ENCODE measurements at places on chromosomes 5 and 9.

DNA sequence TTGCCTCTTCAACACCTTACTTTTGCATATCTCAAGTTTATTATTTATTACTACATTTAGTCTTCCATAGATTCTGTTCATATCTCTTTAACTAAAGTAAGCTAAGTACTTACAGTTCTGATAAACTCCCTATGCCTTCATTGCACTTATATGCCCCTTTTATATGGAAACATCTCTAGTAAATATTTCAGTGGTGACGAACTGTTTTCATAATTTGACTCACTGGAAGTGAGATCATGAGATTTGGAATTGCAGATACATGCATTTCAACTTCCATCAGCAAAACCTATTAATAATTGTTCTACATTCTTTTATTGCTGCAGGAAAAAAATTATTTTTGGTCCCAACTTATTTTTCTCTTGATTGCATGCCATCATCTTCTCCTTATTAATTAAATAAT is 263.5 kb downstream of the CD180 start:
- no peak for DNase-seq

DNA sequence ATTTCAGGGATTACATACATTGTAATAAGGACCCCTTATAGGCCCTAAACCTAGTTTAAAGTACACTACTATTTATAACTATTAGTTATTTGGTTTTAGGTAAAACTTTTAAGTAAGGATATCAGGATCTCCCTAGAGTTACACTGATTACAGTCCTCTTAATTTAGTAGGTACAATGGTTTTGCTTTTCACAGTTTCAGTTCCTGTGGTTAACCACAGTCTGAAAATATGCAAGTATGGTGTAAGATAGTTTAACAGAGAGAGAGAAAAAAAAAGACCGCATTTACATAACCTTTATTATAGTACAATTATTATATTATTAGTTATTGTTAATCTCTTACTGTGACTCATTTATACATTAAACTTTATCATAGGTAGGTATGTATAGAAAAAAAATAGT is 725.3 kb upstream of the PTPRD start:
- no peak for DNase-seq

DNA sequence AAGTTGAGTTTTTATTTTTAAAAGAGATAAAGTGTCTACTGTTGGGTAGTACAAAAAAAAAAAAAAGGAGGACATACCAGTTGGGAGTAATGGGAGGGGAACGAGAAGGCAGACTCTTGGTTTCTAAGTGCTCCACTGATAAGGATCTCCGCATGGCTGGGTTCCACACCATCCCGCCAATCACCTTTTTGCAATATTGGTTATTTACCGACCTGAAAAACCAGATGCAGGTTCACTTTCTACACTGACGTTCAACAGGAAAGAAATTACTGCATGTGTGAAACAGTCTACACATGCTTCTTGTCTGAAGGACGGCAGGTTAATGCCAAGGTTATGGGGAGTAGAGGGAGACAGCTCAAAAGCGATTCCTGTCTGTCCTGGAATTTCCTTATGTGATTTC is 75.5 kb downstream of the PTPN3 start:
- DNase-seq: no peak

GRCh38 chr5:2517451-2517850 is 234.0 kb downstream of the IRX2 start:
- DNase-seq: no peak

DNA sequence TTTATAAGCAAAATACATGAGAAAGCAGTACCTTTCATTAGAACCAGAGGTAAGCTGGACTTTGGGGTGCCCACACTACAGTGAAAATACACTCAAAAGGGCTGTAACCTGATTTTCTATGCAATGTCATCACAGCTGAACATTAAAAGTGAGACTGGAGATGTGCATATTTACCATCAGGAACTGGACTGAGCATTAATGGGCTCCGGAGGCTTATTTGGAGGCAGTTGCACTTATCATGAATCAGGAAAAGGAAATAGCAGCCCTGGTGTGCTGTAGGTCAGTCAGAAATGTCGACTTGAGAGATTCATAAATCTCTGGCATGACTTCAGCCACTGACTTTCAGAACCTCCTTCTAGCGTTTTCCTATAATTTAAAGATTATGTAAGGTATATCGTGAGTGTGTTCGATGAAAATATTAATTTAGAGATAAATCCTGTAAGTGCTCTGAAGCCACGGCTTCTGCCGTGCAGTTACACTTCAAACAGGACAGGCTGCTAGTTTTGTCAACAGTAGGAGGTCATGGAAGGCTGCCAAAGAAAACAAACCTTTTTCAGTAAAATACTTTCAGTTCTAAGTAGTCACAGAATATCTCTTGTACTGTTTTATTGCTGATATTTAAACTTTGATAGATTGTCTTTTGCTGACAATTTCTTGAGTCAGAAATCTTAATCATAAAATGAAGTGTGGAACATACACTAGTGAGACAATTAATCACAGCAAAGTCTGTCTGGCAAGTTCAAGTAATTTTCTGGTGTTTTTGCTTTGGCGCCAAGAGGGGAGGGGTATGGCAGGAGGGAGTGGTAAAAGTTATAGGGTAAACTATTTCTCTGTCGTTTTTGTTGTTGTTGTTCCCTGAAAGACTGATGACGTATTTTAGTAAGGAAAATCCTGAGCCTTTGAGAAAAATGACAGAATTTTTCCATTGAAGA is 939.7 kb downstream of the NR2F1-AS1 start:
- no peak for DNase-seq

DNA sequence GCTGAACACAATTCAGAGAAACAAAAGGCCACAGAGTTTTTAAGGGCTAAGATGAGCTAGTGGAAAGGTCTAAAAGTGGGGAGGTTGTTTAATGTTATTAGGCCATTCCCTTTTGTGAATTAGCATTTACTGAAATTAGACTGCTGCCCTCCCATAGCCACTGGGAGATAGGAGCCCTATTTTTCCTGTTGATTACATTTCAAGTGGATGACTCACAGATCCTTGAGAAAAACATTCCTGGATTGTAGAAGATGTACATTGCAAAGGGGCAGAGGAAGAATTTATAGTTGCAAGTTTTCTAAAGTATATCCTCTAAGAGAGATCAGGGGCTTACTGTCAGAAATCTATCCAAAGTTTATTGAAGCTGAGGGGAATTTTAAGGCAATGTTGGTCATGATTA is 367.1 kb upstream of the IZUMO3 start:
- DNase-seq: no peak

DNA sequence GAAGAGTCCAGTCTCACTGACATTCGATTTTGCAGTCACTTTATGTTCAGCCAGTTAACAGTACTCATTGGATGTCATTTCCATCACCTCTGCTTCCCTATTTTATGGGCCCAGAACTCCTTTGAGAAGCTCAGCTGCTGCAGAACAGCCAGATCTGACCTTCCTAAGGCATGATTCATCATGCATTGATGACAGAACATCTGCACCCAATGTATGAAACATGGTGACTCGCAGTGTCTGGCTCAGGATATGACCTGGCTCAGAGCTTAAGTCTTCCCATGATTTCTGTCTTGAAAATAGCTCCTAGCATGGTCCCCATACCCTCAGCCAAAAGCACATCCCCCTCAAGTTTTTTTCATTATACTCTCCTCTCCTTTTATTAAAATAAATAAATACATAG is 92.6 kb upstream of the TRIM32 start:
- DNase-seq: no peak

DNA sequence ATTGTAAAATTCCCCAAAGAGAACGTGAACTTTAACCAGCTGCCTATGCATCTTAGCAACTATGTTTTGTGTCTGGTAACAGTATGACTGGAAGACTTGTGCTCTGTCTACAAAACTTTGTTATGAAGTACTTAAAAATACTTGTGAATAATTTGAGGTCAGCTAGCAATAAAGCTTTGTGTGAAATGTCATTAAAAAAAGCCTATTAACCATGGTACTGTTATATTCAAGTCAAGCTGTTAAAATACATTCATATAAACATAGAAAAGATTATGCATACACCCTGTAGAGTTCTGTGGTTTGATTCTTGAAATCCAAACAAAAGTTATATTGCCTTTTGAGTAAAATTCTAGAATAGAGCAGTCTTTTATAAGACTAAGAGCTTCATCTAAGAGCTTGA is 60.1 kb downstream of the VCAN start:
- DNase-seq: no peak

DNA sequence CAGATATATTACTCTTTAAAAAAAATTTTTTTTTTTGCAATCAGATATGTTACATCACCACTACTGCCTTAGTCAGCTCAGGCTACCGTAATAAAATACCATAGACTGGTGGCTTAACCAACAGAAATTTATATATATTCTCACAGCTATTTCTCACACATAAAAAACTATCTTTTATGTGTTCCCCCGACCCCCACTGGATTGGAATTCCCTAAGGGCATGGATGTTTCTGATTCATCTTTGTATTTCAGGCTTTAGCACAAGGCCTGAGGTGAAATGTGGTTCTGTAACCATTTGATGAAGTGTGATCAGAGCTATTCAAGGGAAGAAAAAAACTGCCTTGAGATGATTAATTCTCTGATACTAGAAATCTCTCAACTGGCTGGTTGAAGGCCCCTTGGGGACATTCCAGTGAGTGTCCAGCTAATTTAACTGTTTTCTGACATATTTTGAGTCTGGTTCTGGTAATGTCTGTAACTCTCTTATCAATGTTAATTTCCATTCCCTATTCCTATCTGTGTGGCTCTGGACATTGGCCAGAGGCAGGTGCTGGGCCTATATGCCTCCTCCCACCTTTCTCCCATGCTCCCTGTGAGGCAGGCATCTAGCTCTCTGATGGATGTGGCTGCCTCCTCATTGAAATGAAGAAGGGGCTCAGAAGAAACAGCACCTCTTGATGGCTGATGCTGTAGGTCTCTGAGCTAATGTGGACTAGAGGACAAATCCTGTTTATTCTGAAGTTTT is 2.5 kb downstream of the CD14 start:
- DNase-seq: no peak

DNA sequence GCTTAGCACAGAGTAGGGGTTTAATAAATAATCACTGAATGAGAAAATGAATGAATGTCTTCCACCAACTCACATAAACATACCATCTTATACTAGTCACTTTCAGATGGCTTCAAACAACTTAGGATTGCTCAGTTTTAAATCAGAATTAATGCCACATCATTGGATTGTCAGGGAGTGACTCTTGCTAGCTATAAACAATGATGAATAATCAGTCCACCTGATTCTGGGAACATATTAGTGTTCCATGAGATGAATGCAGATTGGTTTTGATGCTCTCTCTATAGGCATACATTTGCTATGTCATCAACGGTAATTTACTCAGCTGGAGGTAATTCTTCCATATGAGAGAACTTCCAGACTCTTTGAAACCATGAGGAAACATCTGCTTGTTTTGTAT is 97.4 kb downstream of the CDH9 start:
- DNase-seq: no peak

DNA sequence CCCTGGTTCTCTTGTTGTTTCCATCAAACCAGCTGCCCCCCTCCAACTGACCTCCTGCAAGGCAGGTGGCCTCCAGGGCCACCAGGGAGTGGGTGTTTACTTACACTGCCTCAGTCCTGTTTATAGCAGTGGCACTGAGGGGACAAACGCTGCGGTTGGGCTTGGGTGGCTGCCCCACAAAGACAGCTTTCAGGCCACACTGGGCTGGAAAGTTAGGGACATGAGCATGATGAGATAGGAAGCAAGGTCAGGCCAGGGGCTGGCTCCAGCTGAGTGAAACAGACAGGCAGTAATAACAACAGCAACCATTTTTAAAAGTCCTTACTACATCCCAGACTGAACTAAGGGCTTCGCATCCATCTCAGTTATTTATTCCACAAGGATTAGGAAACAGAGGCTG is 20.6 kb downstream of the BOD1 start:
- DNase-seq: no peak

- DNase-seq: no peak
Measured at GRCh38 chr5:103962023-103962422, 399.4 kb upstream of the NUDT12 start.

GRCh38 chr5:107605596-107606125 is 65.1 kb downstream of the EFNA5 start:
- DNase-seq: no peak

- DNase-seq: no peak
Measured at GRCh38 chr9:8857926-8858595, 1058.5 kb upstream of the DMAC1 start.

GRCh38 chr5:37850226-37850865 is 10.5 kb upstream of the GDNF start:
- DNase-seq: no peak

- no peak for DNase-seq
Measured at GRCh38 chr5:142807372-142807911, 37.3 kb downstream of the ARHGAP26 start.

- DNase-seq: no peak
Measured at GRCh38 chr5:171478946-171479775, 59.7 kb downstream of the FGF18 start.

DNA sequence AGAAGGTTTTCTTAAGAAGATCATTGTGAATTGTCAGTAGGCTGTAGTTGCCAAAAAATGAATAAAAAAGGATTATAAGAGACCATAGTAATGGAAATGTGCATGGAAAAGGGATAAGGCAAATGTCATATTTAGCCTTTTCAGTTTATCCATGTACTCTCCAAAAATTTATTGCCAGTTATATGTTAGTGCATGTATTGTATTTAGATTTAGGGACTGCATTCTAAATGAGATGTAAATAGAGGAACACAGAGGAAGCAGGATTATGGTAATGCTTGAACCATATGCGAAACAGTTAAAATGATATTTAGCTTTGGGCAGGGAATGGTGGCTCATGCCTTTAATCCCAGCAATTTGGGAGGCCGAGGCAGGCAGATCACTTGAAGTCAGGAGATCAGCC is 33.0 kb downstream of the DDX46 start:
- DNase-seq: no peak

DNA sequence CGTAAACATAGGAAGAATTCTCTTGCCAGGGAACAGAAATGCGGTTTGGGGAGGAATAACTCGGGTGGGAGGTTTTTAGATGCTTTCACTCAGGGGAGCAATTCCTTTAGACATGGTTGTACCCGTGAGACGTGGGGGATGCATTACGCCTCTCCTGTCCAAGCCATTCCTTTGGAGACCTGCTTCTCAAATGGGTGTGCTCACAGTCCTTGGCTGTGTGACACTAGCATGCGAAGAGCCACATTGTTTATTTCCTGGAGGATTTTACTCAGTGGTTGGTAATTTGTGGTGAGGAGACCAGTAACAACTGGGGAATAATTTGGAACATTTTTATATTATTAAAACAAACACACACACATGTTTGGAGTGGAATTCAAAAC is 18.5 kb downstream of the COL15A1 start:
- DNase-seq: no peak

DNA sequence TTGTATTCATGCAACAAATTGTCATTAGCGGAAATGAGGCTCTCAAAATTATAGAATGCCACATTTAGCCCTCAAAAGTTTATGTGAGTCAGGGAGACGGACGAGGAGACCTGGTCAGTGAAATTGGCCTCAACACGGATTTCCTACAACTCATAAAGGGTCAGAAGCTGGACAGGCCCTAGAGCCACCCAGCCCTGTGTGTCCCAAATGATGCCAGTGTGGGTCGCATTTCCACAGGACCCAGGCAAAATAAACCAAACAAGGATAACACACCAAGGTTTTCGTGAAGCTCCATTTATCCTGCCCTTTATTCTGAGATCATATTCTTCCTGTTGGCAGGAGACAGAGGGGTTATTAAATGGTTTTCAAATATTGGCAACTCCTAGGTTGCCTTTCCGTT is 72.0 kb upstream of the COL5A1 start:
- DNase-seq: no peak

- no peak for DNase-seq
Measured at GRCh38 chr5:151250346-151251000, 2.5 kb upstream of the GM2A start.

- DNase-seq: no peak
Measured at GRCh38 chr9:84667571-84668195, 1.8 kb upstream of the NTRK2 start.

GRCh38 chr5:159059722-159060121 is 40.0 kb downstream of the EBF1 start:
- no peak for DNase-seq
